Stimulated activated CD4-positive, alpha-beta T cell treated with anti-CD3 and anti-CD28 coated beads, Interleukin-4, amount 100 ng/mL, for 1 hour (primary cell): ENCODE measurements at places on chromosomes 11 and 22.

DNA sequence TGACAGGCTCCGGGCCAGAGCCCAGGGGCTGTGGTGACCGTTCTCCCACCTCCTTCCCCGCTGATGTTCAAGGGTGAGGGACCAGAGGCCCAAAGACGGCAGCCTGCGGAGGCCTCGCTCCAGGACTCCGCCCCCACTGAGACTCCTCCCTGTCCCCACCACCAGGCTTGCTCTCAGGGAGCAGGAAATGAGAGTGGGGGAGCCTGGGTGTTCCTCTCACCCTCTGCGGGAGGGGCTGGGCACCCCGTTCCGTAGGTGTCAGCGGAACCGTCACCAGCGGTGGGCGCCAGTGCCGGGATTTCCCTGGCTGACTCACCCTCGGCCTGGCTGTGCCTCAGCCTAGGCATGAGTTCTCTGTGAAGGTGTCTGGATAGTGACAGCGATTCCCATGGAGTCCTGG lies 15.7 kb downstream of the DAGLA start:
- DNase-seq: peak; percentile 94

- DNase-seq: no peak
Observed at GRCh38 chr11:47656260-47656885, 14.0 kb upstream of the MTCH2 start.

- no peak for DNase-seq
Observed at GRCh38 chr22:30309951-30310741, 16.6 kb downstream of the TBC1D10A start.

GRCh38 chr11:123718063-123718462 lies 23.4 kb downstream of the ZNF202 start:
- no peak for DNase-seq

- no peak for DNase-seq
Observed at GRCh38 chr11:126637795-126638175, 282.3 kb downstream of the ST3GAL4 start.

- DNase-seq: peak; percentile 68
Observed at GRCh38 chr22:20205964-20206708, 55.3 kb upstream of the CCDC188 start.

DNA sequence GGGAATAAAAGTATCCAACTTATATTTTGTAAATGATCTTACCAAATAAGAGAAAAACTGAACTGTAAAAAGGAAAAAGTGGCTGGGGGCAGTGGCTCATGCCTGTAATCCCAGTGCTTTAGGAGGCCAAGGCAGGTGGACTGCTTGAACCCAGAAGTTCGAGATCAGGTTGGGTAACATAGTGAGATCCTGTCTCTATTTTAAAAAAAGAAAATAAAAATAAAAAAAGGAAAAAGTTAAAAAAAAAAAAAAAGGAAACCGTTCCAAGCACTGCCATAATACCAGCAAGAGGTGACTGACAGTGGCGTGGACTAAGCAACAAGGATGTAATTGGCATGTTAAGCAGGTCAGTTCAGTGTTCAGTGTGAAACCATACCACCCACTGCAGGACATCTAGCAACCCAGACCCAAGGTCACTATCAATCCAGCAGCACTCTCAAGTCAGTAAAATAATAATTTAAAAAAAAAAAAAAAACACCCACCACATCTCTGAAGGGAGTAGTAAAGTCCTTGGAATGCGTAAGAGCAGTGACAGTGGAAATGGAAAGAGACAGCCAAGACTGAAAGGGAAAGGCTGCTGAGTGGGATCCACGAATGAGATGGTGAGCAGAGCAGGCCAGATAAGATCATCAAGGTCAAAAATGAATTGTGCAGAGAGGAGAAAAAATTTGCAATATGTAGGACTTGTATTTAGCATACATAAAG lies 43.6 kb downstream of the MAPK1 start:
- DNase-seq: no peak

DNA sequence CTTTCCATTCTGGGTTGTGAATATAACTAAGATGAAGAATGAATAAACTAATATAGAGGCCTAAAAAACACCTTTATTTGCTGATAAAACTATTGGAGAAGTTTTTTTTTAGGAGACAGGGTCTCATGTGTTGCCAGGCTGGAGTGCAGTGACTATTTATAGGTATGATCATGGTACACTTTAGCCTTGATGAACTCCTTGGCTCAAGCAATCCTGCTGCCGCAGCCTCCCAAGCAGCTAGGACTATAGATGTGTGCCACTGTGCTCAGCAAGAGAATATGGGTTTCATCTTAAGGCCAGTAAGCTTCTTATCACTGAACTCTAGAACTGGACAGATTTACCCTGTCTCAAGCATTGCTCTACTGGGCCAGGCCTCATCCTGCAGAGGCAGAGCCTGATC lies 26.6 kb downstream of the CCDC90B start:
- DNase-seq: no peak

DNA sequence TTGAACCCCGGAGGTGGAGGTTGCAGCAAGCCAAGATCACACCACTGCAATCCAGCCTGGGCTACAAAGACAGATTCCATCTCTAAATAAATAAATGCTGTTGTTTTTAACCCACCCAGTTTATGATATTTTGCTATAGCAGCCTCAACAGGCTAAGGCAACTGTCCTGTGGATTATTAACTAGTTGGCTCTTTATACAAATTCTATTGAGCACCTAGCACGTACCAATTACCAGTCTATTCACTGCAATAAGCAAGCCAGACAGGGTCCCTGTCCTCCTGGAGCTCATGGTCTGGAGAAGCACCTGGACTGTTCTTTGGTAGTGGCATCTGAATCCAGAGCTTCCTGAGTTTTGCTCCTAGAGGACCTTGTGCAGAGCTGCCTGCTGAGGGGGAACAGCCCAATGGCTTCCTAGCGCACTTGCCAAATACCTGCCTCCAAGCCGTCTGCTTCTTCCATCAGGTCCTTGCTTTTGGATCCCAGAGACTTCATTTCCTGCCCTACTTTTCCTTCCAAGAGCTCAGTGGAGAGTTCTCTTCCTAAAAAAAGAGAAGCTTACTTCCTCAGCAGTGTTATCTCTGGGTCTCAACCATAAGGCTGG lies 49.9 kb upstream of the MICAL2 start:
- no peak for DNase-seq

DNA sequence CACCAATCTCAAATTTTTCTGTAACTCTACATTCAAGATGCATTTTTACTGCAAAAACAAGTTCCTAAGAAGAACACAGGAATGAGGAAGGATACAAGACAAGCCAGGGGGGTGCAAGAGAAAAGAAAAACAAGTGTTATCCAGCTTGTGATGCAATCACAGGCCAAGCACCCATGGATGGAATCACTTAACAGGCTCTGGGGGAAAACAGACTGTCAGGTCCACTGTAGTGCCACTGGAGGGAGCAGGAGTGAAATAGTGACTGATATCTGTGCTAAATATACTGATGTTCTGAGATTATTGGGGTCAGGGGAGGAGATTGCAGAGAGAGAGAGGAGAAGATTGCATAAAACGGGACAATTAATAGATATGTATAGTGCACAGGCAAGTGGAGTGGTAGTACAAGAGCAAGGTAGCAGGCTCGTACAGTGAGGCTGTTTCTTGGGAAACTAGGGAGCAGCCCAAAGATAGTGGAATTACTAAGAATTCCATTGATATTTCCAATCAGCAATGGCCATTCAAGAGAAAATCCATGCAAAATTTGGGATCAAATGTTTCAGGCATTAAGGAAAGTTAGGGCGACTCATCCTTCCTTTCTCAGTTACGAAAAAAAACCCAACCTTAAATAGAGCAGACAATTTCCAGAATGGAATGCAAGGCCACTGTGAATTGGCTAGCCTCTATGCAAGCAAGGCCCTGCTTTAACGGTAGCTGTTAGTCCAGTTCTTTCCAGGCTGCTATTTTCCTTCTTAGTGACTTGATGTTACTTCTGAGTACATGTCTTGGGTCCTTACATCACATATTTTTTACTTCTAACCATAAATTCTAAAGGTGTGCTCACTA lies 52.2 kb upstream of the CEP126 start:
- DNase-seq: no peak
